ENCODE measurements at places on chromosomes 13 and 19.

- DNase-seq: no peak
These were observed 158.1 kb downstream of the KATNAL1 start for GRCh38 chr13:30149248-30149647.

DNA sequence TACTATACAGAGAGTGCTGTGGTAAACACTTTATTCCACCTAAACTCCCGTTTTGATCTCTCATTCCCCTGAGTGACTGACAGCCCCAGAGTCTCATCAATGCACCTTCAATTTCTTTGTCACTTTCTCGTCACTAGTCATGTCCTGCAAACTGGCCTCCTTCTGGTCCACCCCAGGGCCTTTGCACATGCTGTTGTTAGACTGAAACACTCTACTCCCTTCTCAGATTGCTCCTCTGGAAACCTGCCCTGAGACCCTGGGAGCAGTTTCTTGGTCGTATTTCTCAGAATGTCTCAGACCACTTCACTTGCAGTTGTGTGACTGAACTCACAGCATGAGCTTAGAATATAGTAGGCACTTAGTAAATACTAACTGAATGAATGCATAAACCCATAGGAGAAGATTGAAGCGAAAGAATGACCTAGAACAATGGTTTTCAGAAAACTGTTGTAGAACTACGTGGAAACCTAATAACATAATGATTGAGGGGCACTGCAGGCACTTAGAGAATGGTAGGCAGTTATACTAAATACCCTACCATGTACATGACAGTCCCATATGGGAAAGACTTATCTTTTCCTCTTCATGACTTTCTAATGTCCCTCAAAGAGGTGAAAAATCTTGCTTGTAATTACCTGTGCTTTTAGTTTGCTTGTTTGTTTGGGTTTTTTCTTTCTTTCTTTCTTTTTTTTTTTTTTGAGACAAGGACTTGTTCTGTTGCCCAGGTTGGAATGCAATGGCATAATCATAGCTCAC lies 144.8 kb downstream of the IER2 start:
- no peak for DNase-seq

- no peak for DNase-seq
These were observed 13.2 kb upstream of the ADGRE5 start for GRCh38 chr19:14368011-14368513.

- DNase-seq: no peak
These were observed 1.0 kb upstream of the ETHE1 start for GRCh38 chr19:43527860-43528622.

- DNase-seq: no peak
These were observed 5.1 kb downstream of the ZNF507 start for GRCh38 chr19:32350471-32350865.

GRCh38 chr13:107291875-107292274 lies 723.9 kb upstream of the ARGLU1 start:
- no peak for DNase-seq

DNA sequence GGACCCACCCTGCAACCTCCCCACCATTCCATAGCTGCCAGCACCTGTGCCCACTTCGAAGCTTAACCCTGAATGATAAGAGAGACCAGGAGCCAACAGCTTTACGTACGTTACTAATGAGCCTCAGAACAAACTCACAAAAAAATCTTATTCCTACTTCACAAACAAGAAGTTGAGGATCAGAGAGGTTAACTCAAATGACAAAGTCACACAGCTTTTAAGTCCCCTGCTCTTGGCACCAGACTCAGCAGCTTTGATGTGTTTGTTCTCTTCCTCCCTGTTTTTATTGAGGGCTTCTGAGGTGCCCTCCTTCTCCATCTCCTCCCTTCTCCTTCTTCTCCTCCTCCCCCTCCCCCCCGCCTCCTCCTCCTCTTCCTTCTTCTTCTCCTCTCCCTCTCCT lies 115.4 kb downstream of the ZDHHC20 start:
- no peak for DNase-seq

DNA sequence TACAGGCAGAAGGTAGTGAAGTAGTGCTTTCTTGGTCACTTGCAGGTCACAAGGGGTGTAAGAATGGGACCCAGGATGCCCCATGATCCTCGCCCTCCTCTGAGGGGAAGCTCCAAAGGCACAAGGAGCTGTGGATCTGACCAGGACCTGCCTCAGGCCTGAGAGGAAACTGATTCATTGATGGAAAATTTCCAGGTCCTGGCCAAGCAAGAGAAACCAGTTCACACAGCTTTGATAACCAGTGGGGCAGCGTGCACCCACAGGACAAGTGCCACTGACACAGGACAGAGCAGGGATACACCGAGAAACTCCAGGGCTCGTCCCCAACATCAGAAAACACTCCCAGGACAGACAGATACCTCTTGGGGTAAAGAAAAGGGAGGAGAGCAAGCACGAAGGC lies 177.1 kb downstream of the RBM26 start:
- DNase-seq: no peak

DNA sequence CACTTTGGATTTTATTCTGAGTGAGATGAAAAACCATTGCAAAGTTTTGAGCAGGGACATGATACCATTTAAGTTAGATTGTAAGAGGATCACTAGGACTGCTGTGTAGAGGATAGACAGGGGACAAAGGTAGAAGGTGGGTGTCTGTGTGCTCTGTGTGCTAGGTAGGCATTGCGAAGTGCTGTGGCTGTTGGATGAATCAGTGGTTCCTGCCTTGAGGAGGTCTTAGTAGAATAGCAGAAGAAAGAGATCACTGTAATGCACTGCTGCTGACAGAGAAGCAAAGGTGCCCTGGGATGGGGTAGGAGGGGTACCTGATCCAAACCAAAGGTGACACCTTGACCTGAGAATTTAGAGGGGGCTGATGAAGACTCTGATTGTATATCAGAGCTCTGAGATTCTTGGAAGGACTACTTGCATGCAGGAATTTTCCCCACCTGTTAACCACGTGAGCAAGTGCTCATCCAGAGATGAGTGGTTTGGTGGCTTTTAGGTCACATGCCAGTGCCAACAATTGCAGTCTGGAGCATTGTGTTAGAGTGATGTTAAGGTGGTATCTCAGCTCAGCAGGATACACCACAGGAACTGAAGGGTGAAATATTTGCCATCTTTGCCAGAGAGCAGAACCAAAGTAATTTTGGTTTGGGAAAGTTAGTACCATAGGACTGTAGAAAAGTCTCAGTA lies 10.8 kb downstream of the WASF3 start:
- no peak for DNase-seq

DNA sequence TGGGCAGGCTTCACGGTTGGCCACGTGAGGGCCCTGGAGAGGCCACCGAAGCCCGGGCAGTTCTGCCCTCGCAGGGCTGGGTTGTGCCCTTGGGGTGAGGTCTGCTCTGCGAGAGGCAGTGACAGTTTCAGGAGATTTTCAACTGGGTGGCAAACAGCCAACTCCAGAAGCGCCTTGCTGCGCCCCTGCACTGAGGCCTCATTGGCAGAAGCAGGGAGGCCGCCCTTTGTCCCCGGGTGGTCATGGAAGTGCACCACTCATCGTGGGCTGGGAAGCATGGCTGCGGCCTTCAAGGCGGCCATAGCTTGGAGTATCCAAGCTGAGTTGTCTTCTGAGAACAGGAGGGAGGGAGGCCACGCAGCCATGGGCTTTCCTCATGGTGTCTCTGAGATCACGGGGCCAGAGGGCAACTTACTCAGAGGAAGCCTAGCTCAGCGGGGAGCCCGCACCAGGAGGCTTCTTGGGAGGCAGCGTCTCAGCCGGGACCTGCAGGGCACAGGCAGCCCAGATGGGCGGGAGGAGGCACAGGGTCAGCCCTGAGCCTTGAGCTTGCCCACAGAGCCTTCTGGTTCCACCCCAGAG lies 14.8 kb downstream of the PLEKHJ1 start:
- no peak for DNase-seq

DNA sequence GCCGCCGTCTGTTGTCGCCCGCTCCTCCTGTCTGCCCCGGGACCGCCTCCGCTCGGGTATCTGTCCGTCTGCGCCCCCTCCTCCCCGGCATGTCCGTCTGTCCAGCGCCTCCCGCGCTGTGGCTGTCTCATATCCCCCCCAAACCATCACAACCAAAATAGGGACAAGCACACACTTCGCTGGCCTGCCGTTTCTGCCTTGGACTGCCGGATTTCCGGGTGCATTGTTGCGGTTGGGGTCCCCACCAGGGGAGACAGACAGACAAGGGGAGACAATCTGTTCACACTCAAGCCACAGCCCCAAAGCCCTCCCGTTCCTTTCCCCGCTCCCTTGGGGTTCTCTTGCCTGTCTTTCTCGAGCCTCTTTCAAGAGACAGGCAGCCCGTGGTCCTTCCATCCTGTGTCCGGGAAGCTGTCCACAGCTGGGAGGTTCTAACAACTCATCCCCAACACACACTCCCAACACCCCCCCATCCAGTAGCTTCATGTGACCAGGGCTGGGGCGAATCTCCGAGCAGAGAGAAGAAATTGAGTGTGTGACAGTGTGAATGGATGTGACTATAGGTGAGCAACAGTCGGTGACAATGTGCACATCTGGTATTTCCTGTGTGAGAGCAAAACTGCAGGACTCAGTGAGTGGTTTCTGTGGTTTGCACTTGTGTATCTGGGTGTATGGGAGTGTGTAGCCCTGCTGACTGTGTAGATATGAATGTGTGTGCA lies 16.5 kb upstream of the FOSB start:
- no peak for DNase-seq

DNA sequence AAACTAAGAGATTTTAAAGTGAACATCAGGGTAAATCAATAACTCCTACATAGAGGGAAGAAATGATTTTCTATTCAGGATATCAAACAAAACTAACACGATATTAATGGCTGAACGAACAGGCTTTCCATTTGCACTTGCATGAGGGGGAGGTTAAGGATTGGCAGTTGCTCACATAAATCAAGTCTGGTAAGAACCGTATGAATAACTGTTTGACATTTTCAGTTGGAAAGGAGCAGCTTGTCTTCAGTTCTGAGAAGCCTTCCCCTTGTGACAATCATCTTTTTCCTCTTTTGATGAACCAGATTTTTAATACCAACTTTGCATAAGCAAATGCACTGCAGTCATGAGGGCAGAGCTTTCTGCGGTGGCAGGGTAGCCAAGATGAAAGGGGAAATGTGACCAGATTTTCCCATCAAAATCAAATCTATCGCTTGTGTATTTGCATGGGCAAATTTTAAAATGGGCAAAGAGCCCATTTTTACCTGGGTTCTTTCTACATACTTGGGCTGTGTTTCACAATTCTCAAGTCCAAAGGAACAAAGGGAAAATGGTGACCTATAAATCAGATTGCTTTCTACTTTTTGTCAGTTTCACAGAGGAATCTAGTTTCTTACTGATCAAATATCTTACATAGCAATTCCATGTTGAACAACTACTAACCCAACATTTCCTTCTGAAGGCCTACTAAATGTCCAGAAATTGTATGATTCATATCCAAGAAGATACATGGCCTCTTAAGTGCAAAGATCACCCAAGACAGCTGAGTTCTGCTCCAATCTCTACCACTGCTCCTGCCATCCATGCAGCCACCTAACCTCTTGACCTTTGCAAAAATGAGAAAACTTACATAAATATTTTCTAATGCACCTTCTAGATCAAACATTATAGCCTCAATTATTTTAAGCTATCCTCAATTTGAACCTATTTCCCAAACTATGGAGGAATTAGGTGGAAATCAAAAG lies 249.6 kb downstream of the OXGR1 start:
- DNase-seq: no peak

DNA sequence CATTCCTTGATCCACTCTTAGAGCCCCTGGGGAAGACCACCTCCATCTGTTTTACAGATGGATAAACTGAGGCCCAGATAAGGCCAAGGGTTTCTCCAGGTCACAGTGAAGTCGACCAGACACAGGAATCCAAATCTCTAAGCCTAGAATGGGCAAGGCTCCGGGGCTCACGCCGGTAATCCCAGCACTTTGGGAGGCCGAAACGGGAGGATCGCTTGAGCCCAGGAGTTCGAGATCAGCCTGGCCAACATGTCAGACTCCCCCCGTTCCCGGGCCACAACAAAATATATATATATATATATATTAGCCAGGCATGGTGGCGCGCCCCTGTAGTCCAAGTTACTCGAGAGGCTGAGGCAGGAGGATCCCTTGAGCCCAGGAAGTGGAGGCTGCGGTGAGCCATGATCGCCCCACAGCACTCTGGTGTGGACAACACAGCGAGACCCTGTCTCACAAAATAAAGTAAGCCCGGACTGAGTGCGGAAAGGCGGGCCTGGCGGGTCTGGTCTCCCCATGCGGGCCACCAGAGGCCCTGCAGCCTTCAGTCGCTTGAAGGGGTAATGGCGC lies 615 bp upstream of the RPL13A start:
- no peak for DNase-seq

DNA sequence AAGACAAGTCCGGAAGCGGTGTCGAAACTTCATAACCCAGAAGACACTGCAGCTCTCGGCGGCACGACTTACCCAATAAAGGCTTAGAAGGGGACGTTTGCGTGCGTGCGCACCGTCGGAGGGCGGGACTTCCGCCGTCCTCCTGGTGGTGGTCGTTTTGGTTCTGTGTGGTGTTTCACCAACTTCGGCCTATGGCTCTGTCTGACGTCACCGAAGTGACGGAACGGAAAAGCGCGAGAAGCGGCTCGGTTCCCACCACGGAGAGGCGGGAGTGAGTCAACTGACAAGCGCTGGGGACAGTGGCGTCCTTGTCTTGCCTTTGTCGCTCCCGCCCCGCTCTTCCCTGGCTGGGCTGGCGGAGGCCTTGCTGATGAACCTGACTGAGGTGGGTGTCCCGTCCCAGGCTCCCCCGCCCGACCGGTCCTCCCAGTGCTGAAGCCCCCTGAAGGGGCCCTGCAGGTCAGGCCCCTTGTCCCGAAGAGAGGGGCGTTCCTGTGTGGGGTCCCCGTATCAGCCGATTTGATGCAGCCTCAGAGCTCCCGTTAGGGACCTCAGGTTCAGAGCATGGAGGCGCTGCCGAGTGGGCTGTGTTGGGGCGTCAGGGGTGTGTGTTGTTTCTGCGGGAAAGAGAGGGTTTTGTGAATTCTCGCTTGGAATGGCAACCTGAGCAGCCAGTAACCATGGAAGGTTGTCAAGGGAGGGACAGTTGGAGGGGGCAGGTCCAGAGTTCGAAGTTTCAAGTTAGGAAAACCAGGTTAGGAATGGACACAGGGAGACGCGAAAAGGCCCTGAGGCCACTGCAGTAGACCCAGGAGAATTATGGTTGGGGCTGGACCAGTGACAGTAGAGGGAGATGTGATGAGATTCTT lies at the start of gene ZNF548:
ZNF548 (plus strand) TSS at position 125 of the 869 bp plus-strand sequence; CDS start at position 371, 246 bp downstream.
- peak; percentile 97 for DNase-seq

GRCh38 chr19:39097721-39098120 lies 13.6 kb downstream of the ACP7 start:
- DNase-seq: no peak

- DNase-seq: peak; percentile 86
These were observed 339.0 kb downstream of the RFC3 start for GRCh38 chr13:34156841-34157365.

GRCh38 chr13:89925107-89925506 lies 1422.4 kb upstream of the MIR17HG start:
- DNase-seq: no peak

- DNase-seq: no peak
These were observed 38.6 kb downstream of the TNFRSF19 start for GRCh38 chr13:23608701-23609413.
